ENCODE measurements at places on chromosomes 4 and X.

GRCh38 chrX:129091097-129091496, 432.2 kb downstream of the SMARCA1 start:
- DNase-seq: no peak

- DNase-seq: no peak
Observed at GRCh38 chr4:123017636-123018395, 95.4 kb upstream of the NUDT6 start.

- DNase-seq: no peak
Observed at GRCh38 chr4:13921805-13922204, 294.3 kb upstream of the BOD1L1 start.

DNA sequence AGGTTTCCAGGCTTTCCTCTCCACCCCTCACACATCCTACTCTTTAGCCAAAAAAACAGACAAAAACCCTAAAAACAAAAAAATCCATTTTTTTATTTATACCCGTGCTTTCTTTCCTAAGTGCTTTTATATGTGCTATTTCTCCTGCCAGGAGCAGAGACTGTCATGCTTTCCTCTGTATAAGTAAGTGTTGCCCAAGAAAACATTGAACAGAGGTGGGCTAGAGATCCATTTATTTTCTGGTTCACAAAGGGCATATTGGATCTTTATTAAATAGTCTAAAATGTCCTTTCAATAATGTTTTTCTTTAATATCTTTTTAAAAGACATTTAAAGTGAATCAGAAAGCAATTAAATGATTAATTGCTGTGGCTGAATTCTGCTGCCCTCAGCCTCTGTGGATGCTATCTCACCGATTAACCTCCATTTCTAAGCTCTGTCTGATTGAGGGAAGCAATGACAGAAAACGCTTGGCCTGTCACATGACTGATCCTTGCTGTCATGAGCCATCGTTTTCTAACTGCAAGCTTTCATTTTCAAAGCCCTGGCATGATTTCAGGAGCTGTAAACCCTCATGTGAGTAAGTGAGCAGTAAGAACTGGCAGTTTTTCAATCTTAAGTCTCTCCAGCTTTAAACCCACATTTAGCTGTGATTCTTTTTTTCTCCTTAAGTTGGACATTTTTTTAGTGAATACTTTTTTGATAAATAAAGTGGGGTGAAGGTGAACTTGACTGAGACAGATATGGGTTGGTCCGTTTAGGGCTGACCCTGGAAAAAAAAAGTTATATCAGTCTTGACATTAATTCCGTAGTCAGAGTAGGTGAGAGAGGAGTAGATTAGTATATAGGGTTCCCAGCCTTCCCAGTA, 180.7 kb upstream of the PGRMC2 start:
- DNase-seq: no peak

GRCh38 chrX:129750971-129751370, 12.2 kb downstream of the XPNPEP2 start:
- DNase-seq: no peak

GRCh38 chr4:143302536-143302935, 34.1 kb upstream of the GAB1 start:
- no peak for DNase-seq

- DNase-seq: no peak
Observed at GRCh38 chrX:49137492-49137891, 14.0 kb upstream of the GPKOW start.

- no peak for DNase-seq
Observed at GRCh38 chrX:144006811-144007210, 122.9 kb downstream of the UBE2NL start.

DNA sequence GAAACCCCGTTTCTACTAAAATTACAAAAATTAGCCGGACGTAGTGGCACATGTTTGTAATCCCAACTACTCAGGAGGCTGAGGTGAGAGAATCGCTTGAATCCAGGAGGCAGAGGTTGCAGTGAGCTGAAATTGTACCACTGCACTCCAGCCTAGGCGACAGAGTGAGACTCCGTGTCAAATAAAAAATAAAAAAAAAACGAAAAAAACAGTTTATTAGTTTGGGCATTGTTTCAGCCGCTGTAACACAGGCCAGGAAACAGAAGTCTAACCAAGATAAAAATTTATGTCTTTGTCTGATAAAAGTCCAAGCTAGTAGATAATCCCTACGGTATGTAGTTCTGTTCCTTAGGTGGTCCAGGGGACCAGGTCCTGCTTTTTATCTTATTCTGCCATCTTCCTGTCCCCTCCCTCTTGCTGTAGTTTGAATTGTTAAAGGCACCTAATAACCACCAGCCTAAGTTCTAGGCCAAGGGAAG, 21.4 kb downstream of the USO1 start:
- DNase-seq: no peak

- no peak for DNase-seq
Observed at GRCh38 chrX:136041254-136041812, 56.1 kb downstream of the SLC9A6 start.

DNA sequence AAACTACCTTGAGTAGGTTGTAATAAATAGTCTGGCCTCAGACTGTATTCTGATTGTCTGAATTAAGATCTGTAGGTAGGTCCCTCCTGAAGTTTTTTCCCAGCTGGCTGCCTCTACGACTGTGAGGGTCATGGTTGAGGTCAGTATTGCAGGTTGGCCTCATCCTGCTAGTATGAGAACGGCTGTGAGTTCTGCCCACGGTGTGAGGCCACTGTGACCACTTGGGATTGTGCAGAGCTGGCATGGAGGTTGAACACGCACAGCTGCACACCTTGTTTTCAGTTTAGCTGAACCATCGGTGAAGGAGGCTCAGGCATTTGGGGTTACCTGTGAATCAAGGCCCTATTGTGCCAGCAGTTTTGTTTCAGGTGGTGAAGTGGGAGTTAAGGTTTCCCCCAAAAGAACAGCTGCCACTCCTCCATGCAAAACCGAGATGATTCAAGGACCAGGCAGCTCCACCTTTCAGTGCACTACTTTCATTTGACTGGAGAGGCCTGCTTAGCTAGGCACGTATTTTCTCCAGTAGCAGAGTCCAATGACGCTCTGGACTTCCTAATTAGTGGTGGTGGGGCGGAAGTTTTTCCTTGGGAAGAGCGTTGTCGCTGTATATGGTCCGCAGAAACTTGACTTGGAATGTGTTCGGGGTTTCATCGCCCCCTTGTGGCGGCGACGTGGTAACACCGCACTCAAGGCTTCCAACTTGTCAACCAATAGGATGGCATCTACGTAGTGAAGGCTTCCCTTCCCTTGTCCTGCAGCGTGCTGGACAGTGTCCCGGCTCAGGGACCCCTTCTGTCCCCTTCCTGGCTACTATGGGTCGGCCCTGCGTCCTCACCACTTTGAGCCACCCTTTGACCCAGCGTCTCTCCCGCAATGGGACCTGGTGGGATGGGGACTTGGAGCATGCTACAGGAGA, 13.8 kb downstream of the CMC4 start:
- DNase-seq: peak; percentile 34

DNA sequence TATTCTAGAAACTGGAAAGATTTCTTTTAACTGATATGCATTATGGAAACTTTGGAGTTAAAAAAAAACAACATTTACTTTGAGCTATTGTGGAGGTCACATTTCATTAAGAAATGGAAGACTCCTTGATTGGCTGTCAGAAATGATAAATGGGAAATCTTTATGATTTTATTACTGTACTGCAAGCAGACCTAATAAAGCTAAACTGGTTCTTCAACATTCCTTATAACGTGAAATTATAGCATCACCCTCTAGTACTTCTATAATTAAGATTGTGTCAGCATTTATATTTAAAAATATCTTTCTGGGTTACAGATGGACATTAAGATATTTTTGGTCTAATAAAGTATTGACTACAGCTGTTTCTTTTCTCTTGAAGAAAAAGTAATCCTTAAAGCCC, 213.8 kb upstream of the PACRGL start:
- no peak for DNase-seq

DNA sequence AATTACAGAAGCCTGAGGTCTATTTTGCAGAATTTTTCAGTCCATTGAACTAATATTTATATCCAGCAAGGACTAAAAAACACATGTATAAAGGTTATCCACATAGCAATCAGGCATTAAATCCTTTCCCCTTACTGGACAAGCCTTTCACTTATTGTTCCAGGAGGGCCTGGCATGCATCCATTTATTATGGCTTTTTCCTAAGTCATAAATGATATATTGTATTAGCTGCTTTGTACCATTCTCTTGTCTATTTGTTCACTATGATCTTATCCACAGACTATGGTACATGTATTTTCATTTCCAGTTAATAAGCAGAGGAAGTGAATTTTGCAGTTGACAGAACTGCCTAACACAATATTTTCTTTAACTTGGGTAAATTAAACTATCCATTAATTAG, 105.4 kb upstream of the ANK2 start:
- DNase-seq: no peak

- DNase-seq: no peak
Observed at GRCh38 chrX:136936183-136936549, 55.6 kb upstream of the RBMX start.

- DNase-seq: peak; percentile 12
Observed at GRCh38 chr4:55866290-55866907, 13.0 kb downstream of the EXOC1 start.

GRCh38 chr4:77800483-77801259, 18.5 kb downstream of the CNOT6L start:
- no peak for DNase-seq

- DNase-seq: no peak
Observed at GRCh38 chrX:38102875-38103274, 96.5 kb downstream of the SYTL5 start.

DNA sequence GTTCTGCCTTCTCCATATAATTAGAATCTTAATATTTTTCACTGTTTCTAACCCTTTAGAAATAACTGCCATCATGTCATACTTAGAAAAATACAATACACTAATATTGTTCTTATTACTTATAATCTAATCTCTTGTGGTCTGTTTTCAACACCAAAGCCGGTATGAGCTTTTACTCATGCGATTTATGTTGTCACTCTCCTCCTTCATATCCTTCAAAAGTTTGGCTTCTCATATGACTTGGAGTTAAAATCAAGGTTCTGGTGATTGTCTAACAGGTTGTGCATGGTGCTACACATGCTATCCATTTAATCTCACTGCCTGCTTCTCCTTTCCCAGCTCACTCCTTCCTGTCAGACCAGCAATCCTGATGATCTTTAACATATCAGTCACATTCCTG, 1392.9 kb downstream of the ARAP2 start:
- DNase-seq: no peak

GRCh38 chr4:93016350-93016749, 712.6 kb downstream of the GRID2 start:
- no peak for DNase-seq

DNA sequence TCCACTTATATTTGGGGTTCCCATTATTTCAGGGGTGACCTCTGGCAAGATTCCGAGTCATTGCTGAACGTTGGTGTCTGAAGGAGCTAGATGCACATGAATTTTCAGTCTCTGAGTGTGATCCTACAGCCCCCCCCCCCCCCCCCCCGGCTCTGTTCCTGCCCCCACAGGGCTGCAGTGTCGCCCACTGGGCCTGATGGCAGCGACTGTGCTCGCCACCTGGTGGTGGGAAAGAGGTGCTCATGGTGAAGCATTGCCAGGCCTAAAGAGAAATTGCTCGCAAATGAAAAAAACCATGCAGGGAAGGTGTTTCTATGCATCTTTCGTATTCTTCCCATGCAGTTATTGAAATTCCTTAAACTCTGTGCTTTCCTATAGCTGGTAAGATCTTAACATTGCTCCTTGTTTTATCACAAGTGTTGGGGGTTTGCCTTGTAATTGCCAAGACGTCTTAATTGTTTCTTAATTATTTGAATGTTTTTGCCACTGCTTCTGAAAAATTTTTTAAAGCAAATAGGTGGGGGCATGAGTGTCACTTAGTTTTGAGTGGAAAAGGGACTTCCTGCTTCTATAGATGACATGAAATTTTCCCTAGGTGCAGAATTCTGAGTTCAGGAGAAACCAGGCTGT, 63.2 kb downstream of the CLDN22 start:
- peak; percentile 36 for DNase-seq

- DNase-seq: no peak
Observed at GRCh38 chr4:151883747-151884146, 122.9 kb upstream of the GATB start.

GRCh38 chr4:65508168-65508567, 162.1 kb downstream of the EPHA5 start:
- no peak for DNase-seq

- no peak for DNase-seq
Observed at GRCh38 chr4:31141095-31141831, 421.1 kb downstream of the PCDH7 start.

GRCh38 chrX:140318296-140318695, 186.6 kb downstream of the SOX3 start:
- DNase-seq: no peak

GRCh38 chr4:76498550-76498949, 63.5 kb downstream of the SHROOM3 start:
- no peak for DNase-seq

DNA sequence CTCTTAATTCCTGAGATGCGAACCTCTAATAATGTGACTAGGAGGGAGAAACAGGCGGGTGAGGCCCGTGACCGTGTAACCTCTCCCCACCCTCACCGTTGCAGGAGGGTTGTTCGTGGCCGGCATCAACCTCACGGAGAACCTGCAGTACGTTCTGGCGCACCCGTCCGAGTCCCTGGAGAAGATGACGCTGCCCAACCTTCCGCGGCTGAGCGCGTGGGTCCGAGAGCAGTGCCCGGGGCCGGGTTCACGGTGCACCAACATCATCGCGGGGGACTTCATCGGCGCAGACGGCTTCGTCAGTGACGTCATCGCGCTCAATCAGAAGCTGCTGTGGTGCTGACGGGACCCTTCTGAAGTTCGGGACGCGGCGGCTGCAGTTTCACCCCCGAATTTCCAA, 17.8 kb downstream of the PLCXD1 start:
- no peak for DNase-seq

DNA sequence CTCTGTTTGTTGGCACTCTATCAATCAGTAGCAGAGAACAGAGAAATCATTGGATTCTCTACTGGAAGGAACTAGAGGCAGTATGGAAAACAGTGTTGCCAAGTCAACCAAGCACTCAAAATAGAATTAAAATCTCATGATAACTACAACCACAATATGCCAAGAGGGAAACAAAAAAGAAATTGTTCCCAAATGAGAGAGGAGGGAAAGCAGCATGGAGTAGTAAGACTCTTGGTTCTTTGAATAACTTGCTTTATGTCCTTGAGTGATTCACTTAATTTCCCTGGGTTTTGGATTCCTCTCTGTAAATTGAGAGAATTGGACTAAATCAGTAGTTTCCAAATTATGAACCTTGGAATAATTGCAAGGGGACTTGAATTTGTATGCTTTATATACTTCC, 285.5 kb upstream of the ANKRD50 start:
- no peak for DNase-seq
